Activated CD4-positive, alpha-beta T cell treated with anti-CD3 and anti-CD28 coated beads, Interleukin-2, amount 10 ng/mL, durations not matched to agents 7 days and 5 days (primary cell): ENCODE measurements at places on chromosomes 7 and 10.

DNA sequence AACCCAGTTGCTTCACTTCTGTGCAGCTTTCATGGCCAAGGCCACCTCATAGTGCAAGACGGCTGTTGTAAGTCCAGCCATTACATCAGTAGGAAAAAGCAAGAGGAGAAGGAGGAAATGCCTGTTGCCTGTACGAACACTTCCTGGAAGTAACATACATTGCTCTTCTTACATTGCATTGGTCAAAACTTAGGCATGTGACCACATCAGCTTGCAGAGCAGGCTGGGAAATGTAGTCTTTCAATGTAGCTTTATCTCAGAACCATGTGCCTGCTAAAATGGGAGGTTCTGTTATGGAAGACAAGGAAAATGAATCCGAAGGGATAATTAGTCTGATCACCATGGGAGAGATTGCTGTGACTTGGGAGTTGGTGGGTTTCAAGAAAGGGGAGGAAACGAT, 4.3 kb downstream of the SLC29A3 start:
- peak; percentile 18 for DNase-seq

DNA sequence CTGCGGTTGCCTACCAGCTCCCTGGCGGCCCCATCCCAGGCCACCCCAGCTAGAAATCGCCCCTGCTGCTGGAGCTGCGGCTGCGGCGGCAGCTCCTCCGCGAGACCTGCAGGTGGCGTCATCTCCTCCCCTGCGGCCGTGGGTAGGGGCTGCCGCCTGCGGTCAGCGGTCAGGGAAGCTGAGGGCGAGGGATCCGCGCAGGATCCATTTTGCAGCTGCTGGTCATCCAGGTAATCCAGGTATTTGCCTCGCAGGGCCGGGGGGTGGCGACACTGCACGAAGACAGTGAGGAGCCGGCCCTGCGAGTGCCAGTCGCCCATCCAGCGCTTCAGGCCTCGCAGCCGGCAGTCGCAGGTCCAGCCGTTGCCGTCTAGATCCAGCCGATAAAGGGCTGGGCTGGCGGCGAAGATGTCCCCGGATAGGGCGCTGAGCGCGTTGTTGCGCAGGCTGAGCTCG, 1.5 kb downstream of the TRIL start:
- peak; percentile 8 for DNase-seq

DNA sequence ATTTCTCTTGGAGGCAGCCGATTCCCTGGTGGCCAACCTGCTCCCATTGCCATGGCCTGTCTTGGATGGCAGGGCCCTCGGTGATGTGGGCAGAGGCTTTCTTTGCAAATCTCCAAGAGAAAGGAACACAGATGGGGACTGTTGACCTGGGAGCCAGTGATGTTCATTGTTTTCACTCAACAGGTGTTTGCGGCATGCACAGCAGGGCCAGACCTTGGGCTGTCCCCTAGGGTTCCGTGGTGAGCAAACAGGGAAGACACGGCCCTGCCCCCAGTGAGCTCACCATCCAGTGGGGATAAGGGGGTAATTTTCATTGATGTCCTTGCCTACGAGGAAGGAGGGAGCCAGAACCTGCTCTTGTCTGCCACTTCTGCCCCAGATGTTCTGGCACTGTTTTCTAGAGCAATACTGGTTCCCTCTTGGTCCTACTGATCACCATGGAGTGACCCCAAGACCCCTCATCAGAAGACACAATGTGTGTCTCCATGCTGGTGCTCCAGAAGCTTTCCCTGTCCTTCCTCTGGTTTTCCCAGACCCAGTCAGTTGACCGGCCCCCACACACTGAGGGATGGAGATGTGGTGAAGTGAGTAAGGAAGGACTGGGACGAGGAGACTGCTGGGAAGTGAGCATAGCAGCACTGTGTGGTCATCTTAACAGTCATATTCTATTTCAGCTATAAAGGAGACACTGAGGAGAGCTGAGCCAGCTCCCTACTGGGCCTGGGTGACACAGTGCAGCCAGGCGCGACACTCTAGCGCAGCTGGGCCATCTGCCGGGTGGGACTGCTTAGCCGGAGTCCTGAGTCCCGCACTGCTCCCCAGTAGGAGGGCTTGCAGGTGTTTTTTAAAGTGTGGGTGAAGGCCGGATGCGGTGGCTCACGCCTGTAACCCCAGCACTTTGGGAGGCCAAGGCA, 20.4 kb upstream of the FIGNL1 start:
- DNase-seq, result no peak

- DNase-seq, result no peak
Measured at GRCh38 chr7:113649556-113649955, 269.3 kb downstream of the PPP1R3A start.
